Activated T-helper 1 cell treated with anti-CD3 and anti-CD28 coated beads, Interleukin-12 subunit alpha, Interleukin-12 subunit beta, Interleukin-2, Interleukin-4 antibody, amounts not matched to agents 30 ng/mL and 10 ng/mL and 1 ng/mL, durations not matched to agents 14 hours and 24 hours and 36 hours (primary cell): ENCODE measurements at places on chromosomes 5 and 9. TPM values are rescaled to one million over a fixed set of nuclear protein-coding genes. Genes with fewer than 3 reads are reported as not detected.
A peak's percentile ranks its signal among the peaks of the same experiment; 100 is the strongest.

GRCh38 chr9:89919171-89919681 lies 314.4 kb downstream of the GADD45G start:
- peak; percentile 41 for DNase-seq
- peak overlapping the region; percentile 16 for H3K4me3 ChIP-seq
- H3K27me3 ChIP-seq: peaks cover 2% of the 10 kb centered on the region
- H3K27ac ChIP-seq: no peak overlapping the region
- no peaks in the 10 kb centered on the region for H3K36me3 ChIP-seq
- peaks cover 51% of the 10 kb centered on the region for H3K4me1 ChIP-seq

GRCh38 chr9:113695440-113695851 lies 180.7 kb upstream of the ZNF618 start:
- H3K4me1 ChIP-seq: no peaks in the 10 kb centered on the region
- no peak overlapping the region for H3K4me3 ChIP-seq
- H3K27ac ChIP-seq: no peak overlapping the region
- no peaks in the 10 kb centered on the region for H3K36me3 ChIP-seq

- H3K4me3 ChIP-seq: no peak overlapping the region
- no peaks in the 10 kb centered on the region for H3K36me3 ChIP-seq
- DNase-seq: no peak
- H3K27me3 ChIP-seq: peaks cover 2% of the 10 kb centered on the region
- no peaks in the 10 kb centered on the region for H3K4me1 ChIP-seq
- no peak overlapping the region for H3K27ac ChIP-seq
These were observed 50.1 kb downstream of the NUDT12 start for GRCh38 chr5:103512500-103512899.

- no peaks in the 10 kb centered on the region for H3K36me3 ChIP-seq
- no peaks in the 10 kb centered on the region for H3K27me3 ChIP-seq
- H3K4me1 ChIP-seq: peaks cover 7% of the 10 kb centered on the region
- no peak for DNase-seq
- H3K27ac ChIP-seq: no peak overlapping the region
These were observed 9.1 kb upstream of the HSPB3 start for GRCh38 chr5:54446379-54446732.

GRCh38 chr5:54990841-54991258 lies 5.5 kb upstream of the ESM1 start:
- H3K4me3 ChIP-seq: no peak overlapping the region
- H3K36me3 ChIP-seq: peaks cover 9% of the 10 kb centered on the region
- H3K27me3 ChIP-seq: peaks cover 7% of the 10 kb centered on the region
- no peak overlapping the region for H3K27ac ChIP-seq

Gene NSG2
- not detected in 2 replicates for total RNA-seq

Gene GZMA
- total RNA-seq: 88.1 and 93.7 TPM in 2 replicates

Gene CTXN3
- not detected in 2 replicates for total RNA-seq
